ENCODE measurements at places on chromosomes 2 and 18.
A peak's percentile ranks its signal among the peaks of the same experiment; 100 is the strongest.

DNA sequence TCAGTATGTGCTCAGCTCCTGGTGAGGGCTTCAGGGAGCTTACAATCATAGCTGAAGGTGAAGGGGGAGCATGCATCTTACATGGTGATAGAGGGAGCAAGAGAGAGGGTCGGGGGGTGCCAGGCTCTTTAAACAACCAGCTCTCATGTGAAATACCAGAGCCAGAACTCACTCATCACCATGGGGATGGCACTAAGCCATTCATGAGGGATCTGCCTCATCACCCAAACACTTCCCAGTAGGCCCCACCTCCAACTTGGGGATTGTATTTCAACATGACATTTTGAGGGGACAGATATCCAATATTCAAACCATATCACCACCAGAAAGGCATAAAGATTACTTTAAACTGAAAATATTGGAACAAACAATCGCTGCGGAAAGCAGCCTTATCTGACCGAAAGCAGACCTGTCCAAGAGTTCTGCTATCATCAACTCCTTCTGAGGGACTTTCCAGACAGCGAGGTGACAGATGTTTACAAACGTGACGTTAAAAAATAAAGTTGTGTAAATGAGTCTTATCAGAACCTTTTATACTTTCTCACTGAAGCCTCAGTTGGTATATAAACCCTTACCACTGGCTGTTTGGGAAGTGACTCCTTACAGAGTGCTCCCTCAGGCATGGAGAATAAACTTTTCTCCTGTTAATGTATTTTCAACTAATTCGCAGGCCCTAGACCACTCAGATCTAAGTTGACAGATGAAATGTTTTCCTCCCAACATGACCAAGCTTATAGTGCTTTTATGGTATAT is 35.5 kb upstream of the PTH2R start:
- no peak for DNase-seq

GRCh38 chr2:56229397-56230060 is 45.7 kb downstream of the CCDC85A start:
- DNase-seq, result no peak

DNA sequence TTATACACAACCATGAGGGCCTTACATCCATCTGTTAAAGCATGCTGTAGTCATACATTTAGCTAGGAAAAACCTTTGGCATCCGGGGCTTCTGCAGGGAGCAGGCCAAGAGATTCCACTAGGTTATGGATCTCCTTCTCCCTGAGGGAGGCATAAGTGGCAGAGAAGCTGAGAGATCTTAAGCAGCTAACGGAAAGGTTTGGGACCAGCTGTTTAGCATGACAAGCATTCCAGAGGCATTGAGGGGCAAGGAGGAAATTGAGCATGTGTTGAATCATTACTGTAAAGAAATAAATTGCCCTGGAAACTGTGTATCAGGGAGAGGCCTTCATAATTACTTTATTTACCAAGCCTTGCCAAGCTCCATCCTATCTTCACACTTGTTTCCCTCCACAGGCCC is 643.1 kb downstream of the CNTNAP5 start:
- no peak for DNase-seq

DNA sequence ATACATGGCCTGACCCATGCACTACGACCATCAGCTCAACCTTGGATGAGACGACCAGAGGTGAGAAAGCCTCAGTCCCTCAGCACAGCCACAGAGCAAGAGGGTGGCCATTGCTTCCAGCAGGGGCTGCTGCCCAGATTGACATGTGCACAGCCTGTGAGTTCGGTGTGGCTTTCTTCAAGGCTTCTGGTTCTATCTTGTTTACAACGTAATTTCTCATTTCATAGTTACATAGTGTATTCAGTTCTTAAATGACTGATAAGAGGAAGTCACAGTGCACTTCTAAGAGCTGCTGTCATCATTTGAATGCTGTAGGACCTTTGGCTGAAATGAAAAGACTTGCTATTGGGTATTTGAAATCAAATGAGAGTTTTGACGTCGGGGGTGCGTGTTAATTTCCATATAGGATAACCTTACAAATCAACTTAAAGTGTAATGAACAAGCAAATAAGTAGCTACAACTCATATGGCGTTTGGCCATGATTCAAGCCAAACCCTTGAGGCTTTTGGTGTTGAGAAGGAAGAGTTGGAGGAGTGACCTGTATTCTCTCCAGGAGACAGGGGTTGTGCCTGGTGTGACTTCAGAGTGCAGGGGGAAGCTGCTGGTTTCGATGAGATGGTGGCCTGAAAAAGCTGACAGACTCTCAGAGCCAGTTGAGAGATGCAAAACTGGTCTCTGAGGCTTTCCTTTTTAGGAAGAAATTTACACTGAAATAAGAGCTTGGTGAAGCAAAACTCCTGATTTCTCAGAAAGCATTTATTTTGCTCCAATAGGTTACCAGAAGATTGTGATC is 51.0 kb downstream of the TSHZ1 start:
- peak; percentile 46 for DNase-seq

DNA sequence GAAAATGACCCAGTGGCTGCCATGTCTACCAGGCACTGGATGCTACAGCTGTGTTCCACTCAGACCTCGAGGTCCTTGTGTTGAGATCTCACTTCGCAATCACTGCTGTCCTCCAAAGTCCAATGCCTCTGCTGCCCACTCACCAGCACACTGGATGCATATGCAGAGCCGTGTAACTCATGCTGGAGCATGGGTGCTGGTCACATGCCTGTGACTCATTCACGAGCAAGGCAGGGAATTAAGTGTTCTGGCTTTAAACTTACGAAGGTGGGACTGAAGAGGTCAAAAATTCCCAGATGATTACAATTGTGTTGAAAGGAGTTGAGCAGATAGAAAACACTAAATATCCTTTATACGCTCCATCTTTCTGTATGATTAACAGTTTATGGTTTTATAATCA is 417.5 kb downstream of the NUP35 start:
- no peak for DNase-seq

DNA sequence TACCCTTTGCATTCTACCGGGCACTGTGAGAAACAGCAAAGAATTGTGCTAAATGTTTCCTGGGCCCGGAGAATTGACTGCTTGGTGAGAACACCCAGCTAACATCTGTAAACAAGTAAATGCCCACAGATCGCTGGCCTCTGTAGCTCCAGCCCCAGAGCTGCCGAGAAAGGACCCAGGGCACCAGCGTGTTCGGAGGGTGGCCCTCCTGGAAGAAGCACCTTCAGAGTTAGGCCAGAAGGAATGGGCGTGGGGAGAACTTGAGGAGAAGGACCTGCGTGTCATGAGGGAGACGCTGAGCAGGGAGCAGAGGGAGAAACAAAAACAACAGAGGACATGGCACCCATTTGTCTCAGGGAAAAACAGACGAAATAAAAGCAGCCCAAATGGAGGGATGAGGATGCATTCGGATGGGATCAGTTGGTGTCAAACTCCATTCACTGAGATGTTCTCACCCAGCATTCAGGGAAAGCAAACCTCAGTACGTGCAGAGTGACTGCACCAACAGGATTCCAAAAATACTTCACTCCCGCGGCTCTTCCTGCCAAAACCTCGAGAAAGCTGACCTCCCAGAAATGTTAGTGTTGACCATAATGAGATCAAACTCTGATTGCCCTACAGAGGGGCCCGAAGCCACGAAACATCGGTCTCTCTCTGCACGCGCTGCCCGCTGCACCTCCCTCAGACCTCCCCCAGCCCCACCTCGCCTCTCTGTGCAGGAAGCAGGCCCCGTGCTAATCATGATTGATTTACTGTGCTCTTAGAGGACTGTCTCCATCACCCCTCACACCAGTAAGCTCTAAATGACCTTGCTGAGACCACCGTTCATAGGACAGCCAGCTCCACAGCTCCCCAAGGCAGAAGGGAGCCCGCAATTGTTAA is 376.3 kb upstream of the SALL3 start:
- no peak for DNase-seq

GRCh38 chr2:210899131-210899530 is 342.7 kb downstream of the CPS1 start:
- DNase-seq, result no peak

- DNase-seq, result no peak
These were observed 263.2 kb downstream of the RAD51AP2 start for GRCh38 chr2:17255071-17255470.

GRCh38 chr18:74748809-74749208 is 151.1 kb downstream of the ZNF407 start:
- no peak for DNase-seq

GRCh38 chr2:8805278-8806210 is 31.9 kb downstream of the KIDINS220 start:
- no peak for DNase-seq

- DNase-seq, result no peak
These were observed at the start of gene DSC1 for GRCh38 chr18:31162825-31163435. TSS of gene DSC1 (minus strand) at chr18:31162856. CDS start at chr18:31162594, 262 bp downstream.

DNA sequence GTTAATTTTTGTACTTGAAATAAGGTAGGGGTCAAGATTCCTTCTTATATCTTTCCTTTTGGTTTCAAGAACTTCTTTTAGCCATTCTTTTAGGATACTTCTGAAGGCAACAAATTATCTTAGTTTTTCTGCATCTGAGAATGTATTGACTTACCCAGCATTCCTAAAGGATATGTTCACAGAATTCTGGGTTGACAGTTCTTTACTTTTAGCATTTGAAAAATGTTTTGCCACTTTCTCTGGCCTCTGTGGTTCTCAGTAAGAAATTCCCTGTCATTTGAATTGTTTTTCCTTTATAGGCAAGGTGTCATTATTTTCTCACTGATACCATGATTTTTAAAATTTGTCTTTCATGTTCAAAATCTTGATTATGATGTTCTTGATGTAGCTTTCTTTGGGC is 162.4 kb downstream of the GALNT1 start:
- DNase-seq, result no peak

- no peak for DNase-seq
These were observed 92.3 kb downstream of the BIN1 start for GRCh38 chr2:127014630-127015029.

GRCh38 chr18:79139206-79139605 is 70.0 kb downstream of the ATP9B start:
- DNase-seq, result no peak

DNA sequence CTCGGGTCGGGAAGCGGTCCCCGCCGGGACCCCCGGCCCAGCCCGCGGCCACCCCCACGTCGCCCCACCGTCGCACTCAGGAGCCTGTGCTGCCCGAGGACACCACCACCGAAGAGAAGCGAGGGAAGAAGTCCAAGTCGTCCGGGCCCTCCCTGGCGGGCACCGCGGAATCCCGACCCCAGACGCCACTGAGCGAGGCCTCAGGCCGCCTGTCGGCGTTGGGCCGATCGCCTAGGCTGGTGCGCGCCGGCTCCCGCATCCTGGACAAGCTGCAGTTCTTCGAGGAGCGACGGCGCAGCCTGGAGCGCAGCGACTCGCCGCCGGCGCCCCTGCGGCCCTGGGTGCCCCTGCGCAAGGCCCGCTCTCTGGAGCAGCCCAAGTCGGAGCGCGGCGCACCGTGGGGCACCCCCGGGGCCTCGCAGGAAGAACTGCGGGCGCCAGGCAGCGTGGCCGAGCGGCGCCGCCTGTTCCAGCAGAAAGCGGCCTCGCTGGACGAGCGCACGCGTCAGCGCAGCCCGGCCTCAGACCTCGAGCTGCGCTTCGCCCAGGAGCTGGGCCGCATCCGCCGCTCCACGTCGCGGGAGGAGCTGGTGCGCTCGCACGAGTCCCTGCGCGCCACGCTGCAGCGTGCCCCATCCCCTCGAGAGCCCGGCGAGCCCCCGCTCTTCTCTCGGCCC is 13.6 kb downstream of the SPEG start:
- DNase-seq, result peak; percentile 81

GRCh38 chr2:55875434-55876135 is 48.0 kb downstream of the EFEMP1 start:
- no peak for DNase-seq

- DNase-seq, result no peak
These were observed 110.7 kb downstream of the COLEC12 start for GRCh38 chr18:389658-390357.

DNA sequence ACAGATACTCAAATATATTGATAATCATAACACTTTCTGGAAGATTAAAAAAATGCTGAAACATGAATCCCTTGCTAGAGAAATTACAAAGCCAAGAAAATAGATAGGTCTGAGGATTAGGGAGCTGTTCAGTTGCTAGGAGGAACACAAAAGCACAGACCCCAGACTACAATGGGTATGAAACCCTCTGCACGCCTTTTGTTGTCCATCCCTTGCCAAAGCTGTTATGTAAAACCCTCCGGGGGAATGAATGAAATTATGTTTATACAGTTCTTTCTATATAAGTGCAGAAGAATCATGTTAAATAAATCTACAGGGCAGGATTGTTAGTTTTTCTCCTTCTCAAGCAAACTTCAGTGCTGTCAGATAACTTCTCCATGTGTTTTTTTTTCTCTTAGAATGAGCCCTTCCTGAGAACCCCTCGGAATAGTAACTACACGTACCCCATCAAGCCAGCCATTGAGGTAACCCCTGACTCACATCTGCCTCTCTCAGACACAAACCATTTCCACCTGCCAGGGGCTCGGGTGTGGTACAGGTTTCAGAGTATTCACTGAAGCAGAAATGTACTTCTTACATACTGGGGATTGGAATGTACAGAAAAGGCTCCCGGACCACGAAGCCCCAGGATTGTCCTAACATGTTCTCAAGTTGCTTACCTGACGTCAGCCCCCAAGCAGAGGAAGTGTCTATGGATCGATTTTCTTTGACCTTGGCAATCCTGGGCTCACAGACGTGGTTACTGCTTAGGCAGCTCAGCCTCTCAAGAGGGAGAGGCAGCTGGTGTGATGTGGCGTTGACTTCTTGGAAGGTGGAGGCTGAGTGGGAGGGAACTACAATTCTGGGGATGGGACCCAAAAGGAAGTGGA is 118.0 kb downstream of the PLB1 start:
- DNase-seq, result peak; percentile 75

- no peak for DNase-seq
These were observed 30.1 kb upstream of the SERPINE2 start for GRCh38 chr2:224069172-224069571.

GRCh38 chr2:75710577-75711253 is at the start of gene GCFC2:
TSS of gene GCFC2 (minus strand) at chr2:75710915. CDS start at chr2:75710855, 60 bp downstream.
- DNase-seq, result peak; percentile 95

GRCh38 chr2:133303150-133303549 is 265.1 kb downstream of the NCKAP5 start:
- no peak for DNase-seq

- DNase-seq, result no peak
These were observed 112.8 kb upstream of the TEX51 start for GRCh38 chr2:126785862-126786261.

DNA sequence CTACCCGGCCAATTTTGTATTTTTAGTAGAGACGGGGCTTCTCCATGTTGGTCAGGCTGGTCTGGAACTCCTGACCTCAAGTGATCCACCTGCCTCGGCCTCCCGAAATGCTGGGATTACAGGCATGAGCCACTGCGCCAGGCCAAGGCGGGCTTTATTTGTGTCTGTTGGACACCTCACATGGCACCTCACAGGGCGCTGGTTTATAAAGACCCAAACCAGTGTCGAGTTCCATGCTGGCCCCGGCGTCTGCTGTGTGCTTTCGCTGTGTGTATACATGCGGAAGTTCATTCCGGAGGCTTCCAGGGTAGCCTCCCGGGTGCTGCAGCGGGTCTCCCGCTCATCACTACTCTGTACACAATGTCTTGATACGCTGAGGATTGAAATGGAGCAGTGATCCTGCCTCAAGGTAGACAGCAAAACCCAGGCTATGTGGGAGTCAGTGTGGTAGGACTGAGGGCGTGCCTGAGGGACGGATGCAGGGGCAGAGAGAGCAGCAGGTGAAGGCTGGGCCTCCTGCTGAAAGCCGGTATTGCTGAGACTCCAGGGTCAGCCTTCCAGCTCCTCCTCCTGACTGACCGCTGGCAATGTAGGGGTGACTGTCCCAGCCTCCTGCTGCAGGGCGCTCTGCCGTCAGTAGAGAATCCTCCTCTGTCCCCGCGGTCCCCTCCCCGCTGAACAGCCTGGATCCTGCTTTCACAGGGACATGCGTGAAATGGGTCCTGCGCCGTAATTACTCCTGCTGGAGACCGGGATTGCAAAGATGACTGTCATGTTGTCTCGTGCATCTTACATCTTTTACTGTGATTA is 22.7 kb downstream of the LDLRAD4 start:
- peak; percentile 45 for DNase-seq

- DNase-seq, result peak; percentile 59
These were observed at the start of gene CYP26B1 for GRCh38 chr2:72147303-72147971. TSS of gene CYP26B1 (minus strand) at chr2:72147862. CDS start at chr2:72147834, 28 bp downstream.

Data from activated CD8-positive, alpha-beta memory T cell treated with anti-CD3 and anti-CD28 coated beads for 24 hours (primary cell).